ENCODE measurements at places on chromosomes 7 and 10. TPM values are rescaled to one million over a fixed set of nuclear protein-coding genes. Genes with fewer than 3 reads are reported as not detected.

GRCh38 chr7:39321909-39322498 is 244.2 kb upstream of the YAE1 start:
- no peak for DNase-seq

DNA sequence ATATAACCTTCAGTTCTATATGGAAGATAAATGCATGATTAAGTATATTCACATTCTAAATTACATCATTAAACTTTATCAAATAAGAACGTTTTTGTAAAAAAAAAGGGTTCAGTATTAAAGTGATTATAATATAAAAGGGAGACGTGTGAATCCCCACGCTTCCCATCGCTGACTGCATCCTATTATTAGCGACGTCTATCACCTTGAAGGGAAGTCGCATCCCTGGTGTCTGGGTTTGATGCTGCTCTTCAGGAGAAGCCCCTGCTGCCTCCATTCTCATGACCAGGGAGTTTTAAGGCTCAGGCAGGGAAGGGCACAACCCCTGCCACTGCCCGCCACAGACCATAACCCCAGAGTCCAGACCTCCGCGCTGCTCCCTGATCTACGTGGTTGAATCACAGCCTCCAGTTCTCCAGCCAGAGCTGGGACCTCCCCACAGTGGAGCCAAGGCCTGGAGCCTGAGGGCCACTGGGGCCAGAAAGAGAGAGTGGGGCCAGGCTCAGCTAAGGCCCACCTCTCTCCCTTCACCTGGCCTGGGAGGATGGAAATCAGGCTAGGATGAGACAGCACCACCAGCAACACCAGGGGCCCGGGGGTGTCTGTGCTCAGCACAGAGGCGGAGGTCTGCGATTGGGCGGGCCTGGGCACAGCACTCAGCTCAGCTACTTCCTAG is 130.6 kb downstream of the TCERG1L start:
- DNase-seq, result no peak

DNA sequence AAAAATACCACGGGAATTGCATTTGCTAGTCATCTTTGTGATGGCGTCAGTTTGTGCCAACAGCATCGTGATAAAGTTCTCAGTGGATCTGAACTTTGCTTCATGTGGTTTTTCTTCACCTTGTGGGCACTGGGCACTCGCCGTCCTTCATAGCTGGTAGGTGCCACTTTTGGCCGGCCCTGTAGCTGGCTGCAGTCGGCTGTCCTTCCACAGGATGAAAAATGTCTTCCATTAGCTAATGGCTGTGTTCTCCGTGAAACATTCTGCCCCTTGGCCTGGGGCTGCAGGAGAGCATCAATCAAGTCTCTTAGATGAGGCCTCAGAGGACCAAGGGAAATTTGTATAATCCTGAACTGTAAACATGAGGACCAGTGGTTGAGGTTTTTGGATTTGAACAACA is 145.3 kb downstream of the DYNC1I1 start:
- DNase-seq, result no peak

GRCh38 chr7:151017370-151017952 is 6.8 kb downstream of the ATG9B start:
- DNase-seq, result no peak

GRCh38 chr10:90813594-90814365 is 44.1 kb downstream of the HTR7 start:
- no peak for DNase-seq

DNA sequence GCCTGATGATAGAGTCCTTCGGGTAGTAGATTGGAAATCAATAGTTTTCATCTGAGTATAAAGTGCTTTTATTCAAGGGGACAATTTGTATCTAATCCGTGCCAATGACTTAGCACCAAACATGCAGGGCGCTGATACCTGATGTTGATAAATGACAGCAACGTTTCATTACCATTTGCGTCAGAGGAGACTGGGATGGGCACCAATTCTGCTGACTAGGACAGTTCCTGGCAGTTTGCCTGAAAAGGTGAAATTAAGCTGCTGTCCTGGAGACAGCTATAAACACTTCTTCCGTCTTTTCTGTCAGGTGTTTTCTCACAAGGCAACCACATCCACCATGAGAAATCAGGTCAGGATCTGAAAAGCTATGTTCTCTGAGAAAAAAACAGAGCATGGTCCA is 1136.4 kb downstream of the TYW1 start:
- no peak for DNase-seq

Gene LIPN
- total RNA-seq, result not detected

DNA sequence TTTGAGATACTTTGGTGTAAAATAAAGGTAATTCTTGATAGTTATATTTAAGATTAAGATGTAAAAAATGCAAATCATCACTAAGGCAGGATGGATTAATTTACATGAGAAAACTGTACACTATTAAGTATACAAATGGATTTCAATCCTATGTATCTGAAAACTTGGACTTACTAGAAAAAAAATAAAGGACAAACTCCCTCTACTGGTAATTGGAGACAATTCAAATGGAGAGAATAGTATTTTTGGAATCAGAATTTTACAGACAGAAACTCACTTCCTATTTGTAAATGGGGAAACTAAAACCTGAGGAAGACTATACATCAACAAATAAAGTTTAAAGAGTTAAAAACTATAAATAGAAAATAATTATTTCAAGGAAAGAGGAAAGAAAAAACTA is 62.6 kb downstream of the CUL2 start:
- no peak for DNase-seq

DNA sequence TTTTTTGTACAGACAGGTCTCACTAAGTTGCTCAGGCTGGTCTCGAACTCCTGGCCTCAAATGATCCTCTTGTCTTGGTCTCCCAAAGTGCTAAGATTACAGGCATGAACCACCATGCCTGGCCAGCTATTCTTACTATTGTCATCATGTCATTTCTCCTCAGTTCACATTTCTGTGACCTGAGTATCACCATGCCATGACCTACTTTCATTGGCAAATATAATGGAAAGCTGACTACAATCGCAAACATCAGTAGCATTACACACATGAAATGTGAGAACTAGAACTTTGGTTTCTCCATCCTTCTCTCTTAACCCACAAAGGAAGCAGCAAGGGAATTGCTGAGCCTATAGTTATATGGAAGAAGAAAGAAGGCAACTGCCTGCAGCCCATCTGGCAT is 26.0 kb upstream of the WIPF3 start:
- DNase-seq, result no peak
